ENCODE measurements at places on chromosomes 6 and 20.
A peak's percentile ranks its signal among the peaks of the same experiment; 100 is the strongest.

GRCh38 chr6:7726416-7727085 lies 652 bp downstream of the BMP6 start:
- peak; percentile 13 for DNase-seq

- no peak for DNase-seq
Measured at GRCh38 chr6:144364208-144364720, 79.1 kb downstream of the UTRN start.

- DNase-seq, result no peak
Measured at GRCh38 chr6:33710296-33711121, 991 bp downstream of the UQCC2 start.

- no peak for DNase-seq
Measured at GRCh38 chr20:44644230-44644617, 7.3 kb downstream of the ADA start.

DNA sequence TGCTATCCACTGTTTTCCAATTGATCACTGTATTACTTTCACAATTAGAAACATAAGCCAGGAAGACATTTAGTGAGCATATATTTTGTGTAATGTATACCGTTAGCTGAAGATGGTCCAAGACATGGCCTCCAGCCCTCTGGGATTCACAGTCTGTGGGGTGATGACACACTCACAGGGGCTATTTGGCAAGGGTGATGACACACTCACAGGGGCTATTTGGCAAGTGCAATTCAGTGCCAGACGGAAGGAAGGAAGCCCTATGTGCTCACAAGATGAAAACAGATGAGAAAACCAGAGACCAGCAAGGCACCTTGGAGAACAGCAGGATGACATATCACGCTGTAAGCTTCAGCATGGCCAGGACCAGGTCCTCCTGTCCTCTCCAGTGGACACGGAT lies 183.7 kb downstream of the MBOAT1 start:
- no peak for DNase-seq

DNA sequence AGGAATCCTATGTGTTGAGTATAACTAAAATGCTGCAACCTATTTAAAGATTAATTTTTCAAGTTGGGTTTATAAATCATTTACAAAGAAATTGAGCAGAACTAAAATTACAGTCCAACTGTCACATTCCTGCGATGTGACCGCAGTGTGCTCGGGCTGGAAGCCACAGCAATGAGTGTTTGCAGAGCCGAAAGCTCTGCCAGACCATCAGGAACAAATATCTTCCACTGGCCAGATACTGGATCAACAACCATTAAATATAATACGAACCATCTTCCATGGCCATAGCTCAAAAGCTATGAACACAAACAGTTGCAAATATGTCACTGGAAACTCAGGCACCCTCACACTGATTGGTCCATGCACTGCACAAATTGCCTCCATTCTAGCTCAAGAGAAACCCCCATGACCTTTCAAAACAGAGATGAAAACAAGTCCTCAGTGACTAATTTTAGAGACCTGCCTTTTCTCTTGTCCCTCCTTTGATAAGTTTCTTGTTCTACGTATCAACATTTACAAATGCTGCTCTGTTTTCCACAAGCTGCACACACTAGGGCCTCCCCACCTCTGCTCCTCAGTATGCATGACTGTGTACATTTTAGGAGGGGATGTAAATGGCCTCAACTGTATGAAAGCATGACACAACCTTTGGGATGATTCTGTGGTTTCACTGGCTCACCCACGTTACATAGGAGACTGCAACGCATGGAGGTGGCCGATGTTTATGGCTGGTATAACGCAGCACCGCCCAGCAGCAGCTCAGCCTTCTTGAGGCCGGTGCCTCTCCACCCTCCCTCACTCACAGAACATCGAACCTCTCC lies 171.7 kb downstream of the WDR27 start:
- no peak for DNase-seq

- no peak for DNase-seq
Measured at GRCh38 chr6:90643381-90643780, 56.5 kb upstream of the MAP3K7 start.

DNA sequence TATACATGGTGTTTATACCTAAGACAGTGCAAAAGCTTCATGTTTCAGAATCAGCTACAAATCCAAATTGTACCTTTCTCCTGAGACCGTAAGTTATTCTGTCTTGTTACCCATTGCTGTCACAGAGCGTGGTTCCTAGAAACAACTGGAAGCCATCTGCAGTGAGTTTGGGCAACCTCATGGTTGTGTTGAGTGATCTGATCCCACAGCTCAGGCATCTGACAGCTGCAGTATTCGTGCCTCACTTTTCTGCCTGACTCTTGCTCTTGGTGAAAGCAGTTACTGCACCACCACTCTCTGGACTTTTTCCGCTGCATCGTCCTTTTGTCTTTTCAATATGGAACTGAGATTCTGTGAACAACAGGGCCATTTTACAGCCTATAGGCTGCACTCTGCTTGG lies 752.6 kb downstream of the MAFB start:
- DNase-seq, result no peak

DNA sequence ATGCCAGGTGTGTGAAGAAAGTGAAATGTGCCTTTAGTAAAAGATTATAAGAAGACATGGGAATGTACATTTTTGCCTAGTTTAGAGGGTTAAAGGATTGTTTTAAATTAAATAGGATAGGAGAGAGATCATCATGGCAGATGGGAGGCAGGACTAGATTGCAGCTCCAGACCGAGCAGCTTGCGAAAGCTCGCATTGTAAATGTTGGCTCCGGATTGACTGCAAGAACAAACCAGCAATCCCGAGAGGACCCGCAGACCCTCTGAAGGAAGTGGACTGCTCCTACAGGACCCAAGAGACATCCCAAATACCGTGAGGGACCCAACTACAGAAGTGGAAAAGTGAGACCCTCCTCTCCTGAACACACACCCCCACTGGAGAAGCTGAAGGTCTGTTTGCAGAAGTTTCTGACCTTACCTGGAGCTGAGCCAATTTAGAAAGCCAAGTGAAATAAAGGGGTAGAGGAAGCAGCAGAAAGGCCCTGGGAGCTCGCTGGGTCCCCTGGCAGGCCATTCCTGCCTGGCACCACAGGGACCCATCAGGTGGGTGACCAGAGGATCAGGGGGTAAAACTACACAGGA lies 30.0 kb upstream of the TPD52L1 start:
- DNase-seq, result no peak

- peak; percentile 46 for DNase-seq
Measured at GRCh38 chr20:22566876-22567658, 17.3 kb downstream of the FOXA2 start.

DNA sequence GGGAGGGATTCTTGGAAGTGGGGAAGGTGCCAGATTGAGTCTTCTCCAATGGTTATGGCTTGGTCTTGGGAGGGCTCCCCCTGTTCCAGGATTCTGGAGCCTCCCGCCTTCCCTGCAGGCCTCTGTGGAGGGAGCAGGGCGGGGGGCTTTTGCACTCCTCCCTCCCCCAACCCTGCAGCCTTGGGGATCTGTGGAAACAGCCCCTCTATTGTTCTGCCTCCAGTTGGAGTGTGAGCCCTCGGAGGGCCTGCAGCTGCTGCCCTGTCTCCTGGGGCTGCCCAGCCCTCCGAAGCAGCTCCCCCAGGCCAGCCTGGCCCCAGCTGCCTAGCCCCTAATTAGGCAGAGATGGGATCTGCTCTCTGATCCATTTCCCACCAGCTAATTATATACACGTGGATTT lies 14.7 kb downstream of the FAM110A start:
- DNase-seq, result peak; percentile 23

DNA sequence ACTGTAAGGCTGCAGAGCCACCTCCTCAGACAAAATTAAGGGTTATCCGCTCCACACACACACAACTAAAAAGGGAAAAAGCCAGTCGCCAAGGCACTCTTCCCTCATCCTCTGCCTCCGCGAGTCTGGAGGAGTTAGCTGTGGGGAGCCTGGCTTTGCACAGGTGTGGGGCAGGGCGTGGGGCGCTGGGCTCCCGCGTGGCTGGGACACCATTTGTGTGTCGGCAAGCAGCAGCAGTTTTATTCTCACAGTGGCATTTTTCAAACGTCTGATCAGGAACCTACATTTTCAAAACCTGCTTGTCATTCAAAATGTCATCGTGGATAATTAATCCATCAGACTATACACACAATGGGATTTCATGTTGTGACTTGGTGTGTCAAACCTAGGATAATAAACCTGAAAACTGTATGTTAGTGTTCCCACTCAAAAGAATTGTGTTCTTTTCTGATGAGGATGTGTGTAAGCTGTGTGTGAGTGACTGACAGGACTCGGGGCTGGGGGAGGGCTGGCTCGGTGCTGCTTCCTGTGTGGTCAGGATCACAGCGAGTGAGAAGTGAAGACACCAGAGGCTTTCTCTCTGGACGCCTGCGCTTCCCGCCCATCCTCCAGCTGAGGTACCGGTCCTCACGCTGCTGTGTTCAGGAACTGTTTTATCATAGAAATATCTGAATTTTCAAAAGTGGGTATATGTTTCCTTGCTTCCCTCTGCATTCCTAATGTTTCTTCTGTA lies 83.1 kb downstream of the IRF4 start:
- DNase-seq, result peak; percentile 70

DNA sequence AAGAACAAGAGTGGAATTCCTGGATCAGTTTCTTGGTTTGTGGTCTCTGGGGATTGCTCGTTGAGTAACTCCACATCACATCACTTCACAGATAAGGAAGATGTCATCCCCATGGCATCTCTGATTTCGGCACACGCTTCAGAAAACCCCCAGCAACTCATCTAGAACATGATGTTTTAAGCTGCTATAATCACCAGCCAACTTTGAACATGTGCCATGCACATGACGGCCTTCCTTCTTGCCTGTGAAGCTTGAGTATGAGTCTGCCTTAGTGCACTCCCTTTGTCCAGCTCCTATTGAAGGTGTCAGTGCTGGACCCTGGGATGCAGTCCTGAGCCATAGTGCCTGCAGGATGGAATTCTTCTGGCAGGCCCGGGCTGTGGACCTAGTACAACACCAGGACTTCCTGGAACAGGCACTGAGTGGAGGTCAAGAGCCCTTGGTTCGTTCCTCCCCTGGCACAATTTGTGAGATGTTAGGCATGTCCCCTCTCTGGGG lies 231.5 kb upstream of the SUPT3H start:
- no peak for DNase-seq

Measured in brain (organoid and tissue), 16 donors.